A549 treated with RU486 at 1 μM for 4 hours (cell line): ENCODE measurements at places on chromosomes 12 and 14. TPM values are rescaled to one million over a fixed set of nuclear protein-coding genes. Genes with fewer than 3 reads are reported as not detected.

The SPIC gene
- total RNA-seq = not detected in 5 replicates

The NDUFA9 gene
- 107 to 119 TPM (median 110 TPM) in 5 replicates for total RNA-seq

The MAP1LC3B2 gene
- total RNA-seq = 1.0 to 1.8 TPM (median 1.3 TPM) in 5 replicates

The MANSC4 gene
- not detected in 5 replicates for total RNA-seq

The SLC11A2 gene
- 17.0 to 24.0 TPM (median 22.8 TPM) in 5 replicates for total RNA-seq

The RPL10L gene
- total RNA-seq = not detected in 5 replicates

The ABCD2 gene
- not detected in 5 replicates for total RNA-seq

The DTX3 gene
- total RNA-seq = 16.2 to 18.8 TPM (median 17.8 TPM) in 5 replicates

The DEGS2 gene
- total RNA-seq = 0.95 to 1.7 TPM (median 1.3 TPM) in 5 replicates

The CBLN3 gene
- total RNA-seq = 1.0 to 1.6 TPM (median 1.3 TPM) in 5 replicates

The OAS2 gene
- 0.15 to 0.77 TPM (median 0.16 TPM) in 5 replicates for total RNA-seq

The CEP83 gene
- 5.0 to 10.6 TPM (median 9.3 TPM) in 5 replicates for total RNA-seq

The FAM181A gene
- total RNA-seq = not detected in 5 replicates

The POTEM gene
- not detected in 5 replicates for total RNA-seq

The CDKL1 gene
- total RNA-seq = 5.3 to 11.2 TPM (median 6.2 TPM) in 5 replicates

The NINJ2 gene
- 0.37 to 0.69 TPM (median 0.49 TPM) in 5 replicates for total RNA-seq

The R3HDM2 gene
- total RNA-seq = 7.7 to 10.4 TPM (median 9.5 TPM) in 5 replicates

The RFX4 gene
- 0.05 TPM in 1 of 5 replicates, not detected in the others for total RNA-seq

The APOF gene
- not detected in 5 replicates for total RNA-seq

The MTRFR gene
- total RNA-seq = 13.9 to 21.5 TPM (median 16.6 TPM) in 5 replicates

The TMEM179 gene
- total RNA-seq = 0.16 to 0.46 TPM (median 0.35 TPM) in 5 replicates

The KCNH3 gene
- 2.1 to 3.3 TPM (median 2.8 TPM) in 5 replicates for total RNA-seq

The REP15 gene
- total RNA-seq = 0.12 to 0.65 TPM (median 0.40 TPM) in 4 of 5 replicates, not detected in the other

The MANSC1 gene
- total RNA-seq = 3.2 to 4.6 TPM (median 3.7 TPM) in 5 replicates

The SLC17A8 gene
- total RNA-seq = 0.02 TPM in 1 of 5 replicates, not detected in the others

The SERPINA3 gene
- 6.1 to 7.6 TPM (median 6.6 TPM) in 5 replicates for total RNA-seq

The PRICKLE1 gene
- total RNA-seq = 0.73 to 0.97 TPM (median 0.81 TPM) in 5 replicates

The DHRS2 gene
- 5.7 to 10.2 TPM (median 7.7 TPM) in 5 replicates for total RNA-seq

The GDF11 gene
- 1.9 to 5.1 TPM (median 4.1 TPM) in 5 replicates for total RNA-seq

The TSPAN9 gene
- total RNA-seq = 18.7 to 30.3 TPM (median 22.9 TPM) in 5 replicates

The ZBTB42 gene
- total RNA-seq = 2.0 to 3.8 TPM (median 3.6 TPM) in 5 replicates

The ACOT6 gene
- total RNA-seq = not detected in 5 replicates

The PPP4R3A gene
- 69.5 to 87.2 TPM (median 77.2 TPM) in 5 replicates for total RNA-seq

The SLC25A47 gene
- not detected in 5 replicates for total RNA-seq

The POP5 gene
- total RNA-seq = 49.2 to 60.3 TPM (median 54.4 TPM) in 5 replicates

The RD3L gene
- total RNA-seq = not detected in 5 replicates

The RPGRIP1 gene
- 0.07 to 0.71 TPM (median 0.23 TPM) in 5 replicates for total RNA-seq

The WASHC4 gene
- total RNA-seq = 15.7 to 23.4 TPM (median 22.8 TPM) in 5 replicates

The KRT79 gene
- 0.21 TPM in 2 of 5 replicates, not detected in the others for total RNA-seq

The PRR4 gene
- 1.9 to 5.3 TPM (median 3.3 TPM) in 5 replicates for total RNA-seq

The VDR gene
- total RNA-seq = 2.8 to 3.6 TPM (median 3.0 TPM) in 5 replicates

The PARP11 gene
- total RNA-seq = 0.89 to 2.5 TPM (median 1.8 TPM) in 5 replicates
